ENCODE measurements at places on chromosomes 6 and 20.

- DNase-seq = no peak
These were observed 464.1 kb upstream of the ARID1B start for GRCh38 chr6:156313037-156313436.

DNA sequence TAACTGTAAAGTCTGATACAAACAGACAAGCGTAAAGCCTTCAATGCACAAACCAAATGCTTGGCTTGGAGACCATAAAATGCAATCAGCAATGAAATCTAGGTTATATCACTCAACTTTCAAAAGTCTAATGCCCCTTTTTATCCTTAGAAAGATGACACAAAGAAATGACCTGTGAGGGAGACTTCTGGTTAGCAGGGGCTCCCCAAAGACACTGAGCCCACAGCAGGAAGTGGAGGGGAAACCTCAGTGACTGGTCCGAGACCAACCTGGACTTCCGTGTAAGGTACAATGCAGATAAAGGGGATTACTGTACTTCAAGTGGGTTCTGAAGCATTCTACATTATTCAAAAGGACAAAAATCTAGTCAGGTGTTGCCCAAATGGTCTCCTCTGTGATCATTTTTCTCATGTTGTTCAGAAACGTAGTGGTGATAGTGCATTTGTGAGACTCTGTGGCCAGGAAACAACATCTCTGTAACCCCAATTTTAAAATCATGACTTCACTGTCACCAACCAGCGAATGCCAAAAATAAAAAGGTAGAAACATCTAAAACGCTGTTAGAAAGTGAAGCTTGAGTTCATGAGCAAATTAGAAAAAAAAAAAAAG lies 88.2 kb downstream of the HIVEP2 start:
- no peak for DNase-seq

- DNase-seq = no peak
These were observed 11.0 kb downstream of the DHX35 start for GRCh38 chr20:38973107-38973506.

- DNase-seq = no peak
These were observed 48.9 kb downstream of the PIGU start for GRCh38 chr20:34628026-34628425.

GRCh38 chr20:48777005-48777404 lies 50.8 kb downstream of the PREX1 start:
- DNase-seq = no peak

- peak; percentile 26 for DNase-seq
These were observed 447 bp downstream of the MCM3 start for GRCh38 chr6:52284131-52284459.

DNA sequence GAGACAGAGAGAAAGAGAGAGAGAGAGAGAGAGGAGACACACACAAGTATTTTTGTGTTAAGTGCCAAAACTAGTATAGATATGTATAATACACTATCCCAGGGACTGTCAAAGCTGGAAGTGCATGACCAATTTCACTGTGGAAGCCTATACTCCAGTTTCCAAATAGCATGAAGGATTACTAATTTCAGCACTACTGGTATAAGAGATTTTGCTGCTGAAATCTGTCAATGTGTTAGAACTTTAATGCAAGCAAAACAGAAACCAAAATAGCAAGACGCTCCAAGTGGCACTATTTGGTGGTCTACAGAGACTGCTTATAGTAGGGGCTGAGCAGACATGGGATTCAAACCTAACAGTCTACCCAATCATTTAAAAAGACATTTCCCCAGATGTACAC lies 284.8 kb downstream of the BTBD9 start:
- no peak for DNase-seq

GRCh38 chr6:158607411-158608170 lies 37.0 kb downstream of the DYNLT1 start:
- DNase-seq = no peak

- no peak for DNase-seq
These were observed 159.3 kb upstream of the CENPW start for GRCh38 chr6:126180585-126180984.

GRCh38 chr6:17965397-17965796 lies 22.0 kb downstream of the KIF13A start:
- no peak for DNase-seq

- peak; percentile 75 for DNase-seq
These were observed 49.2 kb downstream of the RPP21 start for GRCh38 chr6:30394139-30394538.

- DNase-seq = no peak
These were observed 83.8 kb upstream of the ELOVL5 start for GRCh38 chr6:53432318-53433161.

DNA sequence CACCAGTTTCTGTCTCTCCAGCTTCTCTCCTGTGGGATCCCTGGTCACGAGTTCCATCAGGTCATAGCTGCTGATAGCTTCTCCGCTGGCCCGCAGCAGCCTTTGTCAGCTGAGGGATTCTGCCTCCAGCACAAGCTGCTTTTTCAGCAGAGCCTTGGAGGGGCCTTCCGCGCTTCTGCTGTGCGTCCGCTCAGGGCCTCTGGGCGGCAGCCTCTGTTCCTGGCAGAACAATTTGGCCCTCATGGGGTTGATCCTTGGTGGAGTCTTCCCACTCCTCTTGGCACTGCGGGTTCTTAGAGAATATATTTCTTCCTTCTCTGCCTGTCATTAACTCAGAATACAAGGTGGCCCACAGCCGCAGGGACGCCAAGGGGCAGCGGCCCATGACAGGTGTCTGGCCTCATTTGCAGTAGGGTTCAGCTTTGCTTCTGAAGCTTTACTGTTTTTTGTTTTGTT lies 158.8 kb downstream of the DTNBP1 start:
- no peak for DNase-seq

GRCh38 chr6:75374961-75375400 lies 90.4 kb upstream of the TMEM30A start:
- DNase-seq = no peak

DNA sequence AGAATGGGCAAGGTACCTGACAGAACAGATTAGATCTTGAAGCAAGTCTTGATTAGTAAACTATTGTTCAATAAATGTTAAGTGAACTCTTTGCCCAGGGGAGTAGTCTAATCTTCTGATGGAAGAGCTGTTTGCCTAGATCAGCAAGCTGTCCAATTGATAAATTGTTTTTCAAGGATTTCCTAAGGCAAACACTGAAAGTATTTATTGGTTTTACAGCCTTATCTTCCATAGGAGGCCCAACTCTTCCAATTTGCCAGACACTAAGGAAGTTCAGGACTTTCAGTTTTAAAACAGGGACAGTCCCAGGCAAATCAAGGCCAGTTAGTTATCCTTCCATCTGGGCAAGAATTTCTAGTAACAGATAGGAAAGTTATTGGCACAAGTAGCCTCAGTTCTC lies 1.8 kb upstream of the C6orf163 start:
- DNase-seq = no peak

DNA sequence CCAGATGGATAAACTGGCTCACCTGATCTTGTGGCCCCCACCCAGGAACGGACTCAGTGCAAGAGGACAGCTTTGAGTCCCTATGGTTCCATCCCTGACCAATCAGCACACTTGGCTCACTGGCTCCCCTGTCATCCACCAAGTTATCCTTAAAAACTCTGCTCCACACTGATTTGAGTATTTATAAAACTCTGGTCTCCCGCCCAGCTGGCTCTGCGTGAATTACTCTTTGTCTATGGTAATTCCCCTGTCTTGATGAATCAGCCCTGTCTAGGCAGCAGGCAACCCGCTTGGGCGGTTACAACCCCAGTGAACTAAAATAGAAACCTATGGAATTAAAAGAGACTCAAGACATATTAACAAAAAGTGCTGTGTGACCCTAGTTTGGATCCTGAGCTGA lies 38.1 kb upstream of the CD83 start:
- no peak for DNase-seq

All from NCI-H2081 (cell line).